ENCODE measurements at places on chromosomes 12 and 14.

- DNase-seq, result no peak
Measured at GRCh38 chr14:66116732-66117131, 369.4 kb upstream of the CCDC196 start.

DNA sequence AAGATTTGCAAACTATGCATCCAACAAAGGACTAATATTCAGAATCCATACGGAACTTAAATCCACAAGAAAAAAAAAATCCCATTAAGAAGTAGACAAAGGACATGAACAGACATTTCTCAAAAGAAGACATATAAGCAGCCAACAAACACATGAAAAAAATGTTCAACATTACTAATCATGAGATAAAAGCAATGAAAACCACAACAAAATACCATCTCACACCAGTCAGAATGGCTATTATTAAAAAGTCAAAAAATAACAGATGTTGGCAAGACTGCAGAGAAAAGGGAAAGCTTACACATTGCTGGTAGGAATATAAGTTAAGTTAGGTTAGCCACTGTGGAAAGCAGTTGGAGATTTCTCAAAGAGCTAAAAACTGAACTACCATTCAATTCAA lies 16.2 kb downstream of the CDK17 start:
- DNase-seq, result no peak

GRCh38 chr14:20612403-20612802 lies 21.2 kb upstream of the RNASE12 start:
- DNase-seq, result no peak

GRCh38 chr12:82959821-82960220 lies 273.1 kb downstream of the TMTC2 start:
- DNase-seq, result no peak

DNA sequence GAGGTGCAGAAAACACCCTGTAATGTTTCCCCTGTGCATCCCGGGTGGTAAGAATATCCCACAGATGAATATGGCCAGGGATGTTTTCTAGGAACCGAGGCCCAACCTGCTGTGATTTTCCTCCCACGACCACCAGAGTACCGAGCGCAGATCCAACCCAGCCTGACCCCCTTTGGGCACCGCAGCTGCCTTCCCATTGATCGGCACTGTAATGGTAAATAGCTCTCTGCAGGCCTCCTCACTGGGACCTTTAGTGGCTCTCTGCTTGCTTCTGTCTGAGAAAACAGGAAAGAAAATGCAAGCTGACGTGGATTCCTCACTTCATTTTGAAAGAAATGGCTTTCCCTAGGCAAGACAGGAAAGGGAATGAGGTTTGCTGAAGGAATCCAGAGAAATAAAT lies 2.4 kb upstream of the RAB15 start:
- DNase-seq, result no peak

DNA sequence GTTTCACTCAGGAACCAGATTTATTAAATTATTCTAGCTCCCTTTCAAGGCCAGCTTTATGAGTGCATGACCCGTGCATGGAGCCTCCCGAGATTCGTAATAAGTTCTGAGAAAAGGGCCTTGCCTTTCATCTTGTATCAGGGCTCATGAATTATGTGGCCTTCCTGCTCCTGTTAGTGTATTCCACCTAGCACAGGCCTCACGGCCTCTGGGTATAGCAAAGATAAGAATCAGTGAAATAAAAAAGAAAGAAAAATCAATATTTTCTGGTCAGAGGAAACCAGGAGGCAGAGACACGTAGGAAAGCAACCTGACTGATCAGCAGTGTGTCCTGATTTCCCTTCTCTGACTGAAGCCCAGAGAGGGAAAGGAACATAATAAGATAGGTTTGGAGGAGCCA lies 111.4 kb downstream of the SLC35F4 start:
- DNase-seq, result no peak

- no peak for DNase-seq
Measured at GRCh38 chr12:68237619-68238018, 12.0 kb upstream of the IL26 start.

GRCh38 chr14:100407376-100408102 lies 84.4 kb downstream of the SLC25A47 start:
- DNase-seq, result no peak

- DNase-seq, result no peak
Measured at GRCh38 chr14:75579338-75579864, 981 bp downstream of the FLVCR2 start.

DNA sequence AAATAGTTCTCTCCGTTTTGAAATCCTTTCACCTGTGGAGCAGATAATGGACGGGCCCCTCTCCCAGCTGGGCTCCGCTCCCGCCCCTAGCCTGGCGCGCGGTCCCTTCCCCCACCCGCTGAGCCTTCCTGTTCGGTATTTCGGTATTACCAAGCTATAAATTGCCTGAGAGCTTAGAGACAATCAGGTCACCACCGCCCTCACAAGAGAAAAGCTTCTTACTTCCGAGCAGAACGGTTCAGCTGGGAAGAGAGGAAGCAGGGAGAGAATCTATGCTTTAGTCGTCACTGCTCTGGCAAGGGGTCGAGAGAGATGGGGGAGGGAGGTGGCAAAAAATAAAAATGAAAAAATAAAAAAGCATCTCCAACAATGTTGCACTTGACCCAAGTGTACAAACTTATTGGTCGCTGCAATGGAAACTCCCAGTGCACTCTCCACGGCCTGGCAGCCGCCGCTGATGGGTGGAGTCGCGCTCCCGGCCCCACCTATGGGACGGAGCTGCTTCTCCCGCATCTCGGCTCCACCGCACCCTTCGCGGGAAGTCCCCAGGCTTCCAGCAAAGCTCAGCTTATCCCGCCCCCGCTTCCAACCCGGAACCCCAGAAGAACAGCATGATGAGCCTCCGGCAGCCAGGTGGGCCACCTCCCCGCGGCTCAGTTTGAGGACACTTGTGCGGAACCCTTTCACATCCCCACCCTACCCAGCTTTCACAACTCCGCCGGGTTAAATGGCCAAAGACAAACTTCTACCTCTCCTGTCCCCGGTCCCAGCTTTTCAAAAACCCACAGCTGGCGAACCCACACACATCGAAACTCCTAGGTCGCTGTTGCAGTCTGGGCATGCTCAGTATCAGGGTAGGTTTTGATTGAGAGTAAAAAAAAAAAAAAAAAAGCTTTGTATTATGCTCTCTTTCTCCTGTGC lies 832 bp upstream of the SYT1 start:
- DNase-seq, result no peak

- peak; percentile 69 for DNase-seq
Measured at GRCh38 chr12:49043856-49044258, 16.7 kb downstream of the KMT2D start.

- peak; percentile 67 for DNase-seq
Measured at GRCh38 chr12:15220915-15221885, at the start of gene RERG. TSS of gene RERG (minus strand) at chr12:15221417. CDS start at chr12:15217489, 3,928 bp downstream.

DNA sequence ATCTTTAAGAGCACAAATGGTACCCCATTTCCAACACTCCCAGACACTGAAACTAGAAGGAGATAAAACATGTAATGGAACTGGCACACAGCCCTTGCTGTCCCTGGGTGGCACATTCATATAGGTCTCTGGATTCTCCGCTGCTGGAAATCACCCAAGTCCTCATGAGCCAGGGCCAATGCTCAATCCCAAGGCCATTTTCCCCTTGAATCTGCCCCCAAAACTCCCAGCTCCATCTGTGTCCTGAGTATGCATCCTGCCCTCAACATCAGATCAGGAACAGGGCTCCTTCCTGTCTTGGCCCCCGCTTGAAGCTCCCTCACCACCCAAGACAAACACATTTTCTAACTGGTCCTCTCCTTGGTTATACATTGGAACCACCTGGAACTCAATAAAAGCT lies 24.6 kb downstream of the KRT76 start:
- no peak for DNase-seq

- no peak for DNase-seq
Measured at GRCh38 chr12:66516133-66516532, 162.7 kb downstream of the GRIP1 start.

GRCh38 chr12:131452444-131452860 lies 258.4 kb upstream of the SFSWAP start:
- peak; percentile 9 for DNase-seq

- DNase-seq, result no peak
Measured at GRCh38 chr14:79602045-79602444, 609.3 kb downstream of the DIO2 start.

GRCh38 chr12:105474672-105475071 lies 144.2 kb downstream of the C12orf75 start:
- DNase-seq, result no peak

DNA sequence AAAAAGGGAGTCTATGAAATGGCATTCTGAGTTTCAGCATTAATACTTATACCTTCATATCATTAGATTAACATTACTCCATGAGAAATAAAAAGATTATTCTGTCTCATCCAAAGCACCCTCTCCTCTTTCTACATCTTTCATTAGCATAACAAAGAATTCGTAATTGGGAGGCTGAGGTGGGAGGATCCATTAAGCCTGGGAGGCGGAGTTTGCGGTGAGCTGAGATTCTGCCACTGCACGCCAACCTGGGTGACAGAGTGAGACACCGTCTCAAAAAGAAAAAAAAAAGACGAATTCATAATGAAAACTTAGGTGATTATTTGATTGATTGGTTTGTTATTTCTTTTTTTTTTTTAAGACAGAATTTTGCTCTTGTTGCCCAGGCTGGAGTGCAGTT lies 1.8 kb upstream of the CDK17 start:
- DNase-seq, result no peak

- no peak for DNase-seq
Measured at GRCh38 chr14:51431033-51431709, 191.1 kb downstream of the TMX1 start.

Measured in stimulated activated CD4-positive, alpha-beta T cell treated with anti-CD3 and anti-CD28 coated beads, Interleukin-1b, Interleukin-23, amount 100 ng/mL, for 24 hours (primary cell).